Effector memory CD8-positive, alpha-beta T cell (primary cell): ENCODE measurements at places on chromosomes 2 and 18.
A peak's percentile ranks its signal among the peaks of the same experiment; 100 is the strongest.

- H3K4me1 ChIP-seq, result no peaks in the 10 kb centered on the region
- no peak for DNase-seq
- no peak overlapping the region for H3K4me3 ChIP-seq
- no peaks in the 10 kb centered on the region for H3K36me3 ChIP-seq
- H3K27me3 ChIP-seq, result no peaks in the 10 kb centered on the region
- H3K27ac ChIP-seq, result no peak overlapping the region
Observed at GRCh38 chr2:195642027-195642678, 14.9 kb upstream of the SLC39A10 start.

- no peaks in the 10 kb centered on the region for H3K36me3 ChIP-seq
- peaks cover 32% of the 10 kb centered on the region for H3K27me3 ChIP-seq
- H3K27ac ChIP-seq, result peak overlapping the region; percentile 84
- peaks cover 10% of the 10 kb centered on the region for H3K4me1 ChIP-seq
- DNase-seq, result peak; percentile 63
Observed at GRCh38 chr2:148813603-148814065, 61.4 kb upstream of the KIF5C start.

DNA sequence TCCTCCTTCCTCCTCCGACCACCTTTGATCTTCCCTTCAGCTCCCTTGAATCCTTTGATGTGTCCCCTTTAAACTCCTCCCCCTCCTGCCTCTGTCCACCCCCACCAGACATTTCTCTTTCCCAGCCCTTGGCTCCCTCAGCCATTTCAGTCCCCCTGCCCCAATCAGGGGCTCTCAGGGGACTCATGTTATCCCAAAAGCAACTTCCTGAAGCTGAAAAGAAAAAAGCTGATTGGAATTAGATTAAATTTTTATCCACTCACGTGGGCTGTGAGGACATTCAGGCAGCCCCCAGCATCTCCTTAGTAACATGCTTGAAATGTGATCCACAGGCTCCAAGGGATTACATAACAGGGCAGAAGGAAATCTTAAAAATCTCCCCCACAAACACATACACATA, 81.3 kb downstream of the NEURL3 start:
- H3K4me1 ChIP-seq, result peaks cover 4% of the 10 kb centered on the region
- DNase-seq, result no peak
- H3K36me3 ChIP-seq, result no peaks in the 10 kb centered on the region
- H3K27ac ChIP-seq, result no peak overlapping the region
- no peak overlapping the region for H3K4me3 ChIP-seq

GRCh38 chr2:168448980-168449379, 7.1 kb upstream of the CERS6 start:
- no peak for DNase-seq
- H3K27ac ChIP-seq, result no peak overlapping the region
- no peak overlapping the region for H3K4me3 ChIP-seq
- H3K36me3 ChIP-seq, result no peaks in the 10 kb centered on the region
- H3K27me3 ChIP-seq, result peaks cover 5% of the 10 kb centered on the region

GRCh38 chr2:160628811-160629210, 135.2 kb upstream of the RBMS1 start:
- no peaks in the 10 kb centered on the region for H3K4me1 ChIP-seq
- no peak overlapping the region for H3K27ac ChIP-seq
- peaks cover 5% of the 10 kb centered on the region for H3K27me3 ChIP-seq
- H3K36me3 ChIP-seq, result no peaks in the 10 kb centered on the region

- DNase-seq, result no peak
- no peak overlapping the region for H3K27ac ChIP-seq
- H3K27me3 ChIP-seq, result peaks cover 83% of the 10 kb centered on the region
- H3K4me1 ChIP-seq, result peaks cover 5% of the 10 kb centered on the region
- no peaks in the 10 kb centered on the region for H3K36me3 ChIP-seq
- no peak overlapping the region for H3K4me3 ChIP-seq
Observed at GRCh38 chr18:47250391-47251046, 941 bp downstream of the SKOR2 start.

- peaks cover 5% of the 10 kb centered on the region for H3K4me1 ChIP-seq
- no peaks in the 10 kb centered on the region for H3K27me3 ChIP-seq
- no peaks in the 10 kb centered on the region for H3K36me3 ChIP-seq
- H3K4me3 ChIP-seq, result no peak overlapping the region
- DNase-seq, result no peak
Observed at GRCh38 chr2:190762566-190762965, 113.7 kb downstream of the NAB1 start.

DNA sequence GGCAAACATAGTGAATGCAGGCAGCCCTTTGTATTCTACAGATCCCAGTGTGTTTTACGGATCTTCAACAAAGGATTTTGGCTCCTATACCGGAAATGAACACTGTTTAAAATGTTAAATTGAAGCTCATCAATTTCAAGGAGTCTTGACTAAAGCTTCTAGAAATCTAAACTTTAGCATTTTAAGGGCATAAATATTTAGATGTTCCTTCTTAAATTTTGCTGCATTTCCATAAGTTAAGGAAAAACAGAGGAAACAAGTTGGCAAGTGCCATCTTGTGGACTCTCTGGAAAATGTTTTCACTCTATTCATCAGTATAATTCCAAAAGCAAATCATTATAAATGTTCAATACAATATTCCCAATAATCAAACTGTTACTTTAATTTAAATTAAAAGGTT, 19.6 kb downstream of the CHN1 start:
- no peaks in the 10 kb centered on the region for H3K27me3 ChIP-seq
- no peak overlapping the region for H3K4me3 ChIP-seq
- H3K36me3 ChIP-seq, result peaks cover 13% of the 10 kb centered on the region
- DNase-seq, result no peak

DNA sequence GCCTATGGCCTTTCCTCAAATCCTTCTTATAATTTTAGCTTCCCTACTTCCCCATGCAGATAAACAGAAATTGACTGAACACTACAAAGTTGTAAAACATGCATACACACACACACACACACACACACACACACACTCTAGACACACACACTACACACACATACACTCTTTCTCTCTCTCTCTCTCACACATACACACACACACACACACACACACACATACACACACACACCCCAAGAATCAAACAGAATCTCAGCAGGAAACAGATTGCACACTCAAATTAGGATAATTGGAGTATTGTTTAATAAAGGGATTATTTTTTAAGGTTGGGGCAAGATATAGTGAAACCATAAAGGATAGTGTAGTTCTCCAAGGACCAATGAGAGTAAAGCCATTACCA, 152.2 kb upstream of the SP5 start:
- no peaks in the 10 kb centered on the region for H3K36me3 ChIP-seq
- no peak for DNase-seq
- H3K27me3 ChIP-seq, result peaks cover 23% of the 10 kb centered on the region
- H3K4me1 ChIP-seq, result no peaks in the 10 kb centered on the region

GRCh38 chr2:216717491-216717901, 22.1 kb upstream of the IGFBP5 start:
- no peak overlapping the region for H3K4me3 ChIP-seq
- peaks cover 84% of the 10 kb centered on the region for H3K27me3 ChIP-seq
- no peak for DNase-seq
- H3K36me3 ChIP-seq, result no peaks in the 10 kb centered on the region
- no peak overlapping the region for H3K27ac ChIP-seq

DNA sequence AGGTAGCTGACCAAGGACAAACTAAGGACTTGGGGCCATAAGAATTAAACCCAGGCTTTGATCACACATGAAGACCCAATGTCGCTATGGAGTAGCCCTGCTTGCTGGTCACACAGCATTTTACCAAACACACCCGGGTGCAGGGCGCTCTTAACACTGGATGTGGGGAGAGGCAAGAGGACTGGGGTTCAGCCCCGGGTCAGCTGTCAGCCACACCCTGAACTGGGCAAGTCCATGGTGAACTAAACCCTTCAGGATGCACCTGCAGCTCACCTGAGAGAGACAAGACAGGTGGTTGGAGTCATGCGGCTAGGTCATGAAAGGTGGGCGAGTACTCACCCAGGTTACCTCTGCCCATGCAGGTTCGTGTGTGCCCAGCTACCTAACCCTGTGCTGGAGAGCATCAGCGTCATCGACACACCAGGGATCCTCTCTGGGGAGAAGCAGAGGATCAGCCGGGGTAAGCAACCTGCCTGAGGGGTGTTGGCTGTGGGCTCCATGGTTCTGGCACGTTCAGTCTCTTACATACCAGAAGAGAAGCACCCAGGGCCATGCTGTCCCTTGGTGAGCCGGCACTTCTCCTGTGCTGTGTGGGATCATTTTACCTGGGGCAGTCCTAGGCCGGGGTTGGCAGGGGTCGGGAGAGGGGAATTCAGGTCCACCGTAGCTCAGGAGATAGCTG, 15.2 kb downstream of the EHD3 start:
- H3K27me3 ChIP-seq, result no peaks in the 10 kb centered on the region
- no peaks in the 10 kb centered on the region for H3K4me1 ChIP-seq
- H3K4me3 ChIP-seq, result no peak overlapping the region
- no peak overlapping the region for H3K27ac ChIP-seq
- DNase-seq, result no peak

GRCh38 chr2:231395188-231396057, at the start of gene B3GNT7:
Gene B3GNT7, plus strand, starts transcription at chr2:231395710. Its CDS starts 94 bp downstream, at chr2:231395804.
- H3K27me3 ChIP-seq, result peaks cover 69% of the 10 kb centered on the region
- no peak within 1 kb of the TSS for H3K27ac ChIP-seq
- H3K36me3 ChIP-seq, result peaks cover 16% of the 10 kb centered on the region
- DNase-seq, result no peak
- H3K4me1 ChIP-seq, result peaks cover 18% of the 10 kb centered on the region

DNA sequence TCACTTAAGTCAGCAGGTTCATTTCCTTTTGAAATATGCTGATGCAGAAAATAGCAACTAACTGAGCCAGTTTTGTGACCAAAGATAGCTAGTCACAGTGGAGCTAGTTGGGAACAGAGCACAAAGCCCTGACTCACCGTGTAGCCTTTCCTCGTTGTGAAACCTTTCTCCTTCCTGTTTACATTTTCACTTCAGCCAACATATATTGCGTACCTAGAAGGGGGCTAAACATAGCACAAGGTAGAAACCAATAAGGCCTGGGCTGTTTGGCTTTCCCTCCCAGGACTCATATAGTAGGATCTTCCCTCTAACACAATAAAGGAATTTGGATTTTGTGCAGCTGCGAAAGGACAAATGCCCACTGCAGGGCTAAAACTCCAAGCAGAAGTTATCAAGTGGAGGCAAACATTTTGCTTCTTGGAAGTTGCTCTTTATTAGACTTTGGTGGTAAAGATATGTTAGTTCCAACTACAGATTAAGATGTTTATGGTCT, 24.5 kb upstream of the LPIN2 start:
- peaks cover 7% of the 10 kb centered on the region for H3K4me1 ChIP-seq
- peak overlapping the region; percentile 73 for H3K27ac ChIP-seq
- no peaks in the 10 kb centered on the region for H3K27me3 ChIP-seq
- DNase-seq, result no peak

DNA sequence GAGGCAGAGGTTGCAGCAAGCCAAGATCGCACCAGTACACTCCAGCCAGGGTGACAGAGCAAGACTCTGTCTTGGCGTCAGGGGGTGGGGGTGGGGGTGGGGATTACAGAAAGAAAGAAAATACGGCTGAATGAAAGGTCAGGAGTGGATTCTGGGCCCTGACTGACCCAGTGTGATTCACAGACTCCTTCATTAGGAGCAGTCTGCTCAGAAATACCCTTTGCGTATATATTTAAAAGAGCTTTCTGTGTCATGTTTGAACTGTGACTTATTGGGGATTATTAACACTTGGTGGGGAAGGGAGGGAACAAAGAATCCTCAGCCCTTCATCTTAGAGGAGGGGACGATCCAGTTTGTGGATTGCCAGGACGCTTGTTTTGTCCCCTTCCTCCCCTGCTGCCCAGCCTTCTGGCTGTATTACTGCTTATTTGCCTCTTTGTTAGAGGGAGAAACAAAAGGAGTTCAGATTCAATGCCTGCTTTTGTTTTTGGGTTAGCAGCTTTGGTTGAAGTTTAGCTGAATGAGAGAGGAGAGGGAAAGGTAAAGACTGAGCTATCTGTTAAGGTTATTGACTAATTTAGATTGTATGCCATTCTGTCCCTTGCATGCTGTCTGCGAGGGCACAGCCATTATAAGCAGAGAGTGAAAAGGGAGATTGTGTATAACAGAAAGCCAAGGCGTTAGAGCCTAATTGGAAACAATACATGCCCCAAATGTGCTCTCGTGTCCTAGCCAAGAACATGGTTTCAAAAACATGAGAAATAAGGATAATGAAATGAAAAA, 118.3 kb downstream of the FMNL2 start:
- no peak overlapping the region for H3K4me3 ChIP-seq
- H3K4me1 ChIP-seq, result no peaks in the 10 kb centered on the region
- H3K27me3 ChIP-seq, result peaks cover 55% of the 10 kb centered on the region
- no peak for DNase-seq
- H3K36me3 ChIP-seq, result no peaks in the 10 kb centered on the region

GRCh38 chr2:168819829-168820489, 17.5 kb downstream of the NOSTRIN start:
- no peaks in the 10 kb centered on the region for H3K27me3 ChIP-seq
- H3K36me3 ChIP-seq, result no peaks in the 10 kb centered on the region
- no peak overlapping the region for H3K27ac ChIP-seq
- no peak for DNase-seq
- H3K4me1 ChIP-seq, result no peaks in the 10 kb centered on the region
- no peak overlapping the region for H3K4me3 ChIP-seq

DNA sequence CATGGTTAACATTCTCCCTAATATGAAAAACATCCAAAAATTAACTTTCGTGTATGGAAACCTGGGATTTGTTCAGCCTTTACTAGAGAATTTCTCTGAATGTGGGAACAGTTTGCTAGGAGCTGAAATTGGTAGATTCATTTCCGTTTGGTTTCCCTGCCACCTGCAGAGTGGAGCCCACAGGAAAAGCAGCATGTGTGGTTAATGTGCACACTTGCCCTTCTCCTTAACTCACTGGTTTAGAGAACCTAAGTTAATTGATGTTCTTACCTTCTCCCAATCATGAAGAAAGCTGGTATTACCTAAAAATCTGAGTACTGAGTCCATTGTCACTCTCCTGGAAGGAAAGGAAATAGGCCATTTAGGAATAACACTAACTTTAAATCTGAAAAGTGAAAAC, 37.6 kb upstream of the ASXL3 start:
- H3K36me3 ChIP-seq, result no peaks in the 10 kb centered on the region
- H3K27ac ChIP-seq, result no peak overlapping the region
- H3K4me1 ChIP-seq, result no peaks in the 10 kb centered on the region
- DNase-seq, result no peak
- H3K4me3 ChIP-seq, result no peak overlapping the region

DNA sequence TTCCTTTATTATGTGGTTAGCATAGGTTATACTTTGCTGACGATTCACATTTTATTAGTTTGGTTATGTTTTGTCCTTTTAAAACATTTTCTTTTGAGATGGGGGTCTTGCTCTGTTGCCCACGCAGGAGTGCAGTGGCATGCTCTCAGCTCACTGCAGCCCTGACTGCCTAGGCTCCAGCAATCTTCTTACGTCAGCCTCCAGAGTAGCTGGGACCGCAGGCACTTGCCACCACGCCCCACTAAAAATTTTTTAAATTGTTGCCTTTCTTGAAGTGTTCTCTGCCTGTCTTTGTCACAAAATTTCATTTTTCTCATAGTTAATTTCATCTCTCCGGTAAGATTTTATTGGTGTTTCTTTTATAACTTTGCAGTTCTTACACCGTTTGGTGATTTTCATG, 18.9 kb downstream of the HRH4 start:
- no peaks in the 10 kb centered on the region for H3K4me1 ChIP-seq
- no peak for DNase-seq
- H3K27me3 ChIP-seq, result no peaks in the 10 kb centered on the region
- no peaks in the 10 kb centered on the region for H3K36me3 ChIP-seq
- no peak overlapping the region for H3K27ac ChIP-seq

GRCh38 chr18:74457725-74458421, 765 bp upstream of the DIPK1C start:
- no peaks in the 10 kb centered on the region for H3K36me3 ChIP-seq
- H3K4me3 ChIP-seq, result peak overlapping the region; percentile 64
- H3K27ac ChIP-seq, result no peak overlapping the region
- DNase-seq, result no peak
- H3K27me3 ChIP-seq, result peaks cover 42% of the 10 kb centered on the region
- peaks cover 6% of the 10 kb centered on the region for H3K4me1 ChIP-seq
